ENCODE measurements at places on chromosomes 2 and 18.

DNA sequence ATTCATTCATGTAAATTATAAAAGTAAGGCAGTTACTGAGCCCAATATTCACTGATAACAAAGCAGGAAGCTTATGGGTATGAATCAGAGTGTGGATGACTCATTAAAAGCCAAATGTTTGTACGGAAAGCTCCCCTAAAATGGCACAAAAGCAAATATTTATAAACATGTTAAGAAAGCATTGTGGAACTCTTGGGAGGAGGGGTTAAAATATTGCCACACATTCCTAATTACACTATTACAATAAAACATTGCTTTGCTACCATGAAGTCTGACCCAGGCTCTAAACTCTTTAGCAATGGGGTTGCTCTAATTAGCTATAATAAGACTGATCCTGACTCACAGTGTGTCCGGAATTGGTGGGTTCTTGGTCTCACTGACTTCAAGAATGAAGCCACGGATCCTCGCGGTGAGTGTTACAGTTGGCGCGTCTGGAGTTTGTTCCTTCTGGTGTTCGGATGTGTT lies 110.9 kb downstream of the NAB1 start:
- peak; percentile 82 for DNase-seq

DNA sequence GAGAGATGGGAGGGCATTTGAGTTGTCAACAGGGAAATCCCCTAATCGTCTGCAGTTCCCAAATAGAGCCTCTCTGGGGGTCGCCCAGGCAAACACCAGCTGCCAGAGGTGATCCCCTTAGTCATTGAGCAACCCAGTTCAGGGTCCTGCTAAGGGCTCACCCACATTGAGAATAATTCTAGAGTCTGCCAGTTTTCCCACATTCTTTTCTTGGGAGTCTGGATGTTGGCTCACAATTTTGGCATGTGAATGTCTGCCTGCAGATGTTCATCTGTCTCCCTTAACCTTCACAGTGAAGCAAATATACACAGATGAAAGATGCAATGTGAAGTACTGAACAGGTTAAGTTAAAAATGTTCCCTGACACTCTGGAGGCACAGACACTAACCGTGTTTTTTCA lies 11.4 kb upstream of the SMIM21 start:
- no peak for DNase-seq

GRCh38 chr2:185644828-185645227 lies 93.8 kb upstream of the FSIP2 start:
- no peak for DNase-seq

DNA sequence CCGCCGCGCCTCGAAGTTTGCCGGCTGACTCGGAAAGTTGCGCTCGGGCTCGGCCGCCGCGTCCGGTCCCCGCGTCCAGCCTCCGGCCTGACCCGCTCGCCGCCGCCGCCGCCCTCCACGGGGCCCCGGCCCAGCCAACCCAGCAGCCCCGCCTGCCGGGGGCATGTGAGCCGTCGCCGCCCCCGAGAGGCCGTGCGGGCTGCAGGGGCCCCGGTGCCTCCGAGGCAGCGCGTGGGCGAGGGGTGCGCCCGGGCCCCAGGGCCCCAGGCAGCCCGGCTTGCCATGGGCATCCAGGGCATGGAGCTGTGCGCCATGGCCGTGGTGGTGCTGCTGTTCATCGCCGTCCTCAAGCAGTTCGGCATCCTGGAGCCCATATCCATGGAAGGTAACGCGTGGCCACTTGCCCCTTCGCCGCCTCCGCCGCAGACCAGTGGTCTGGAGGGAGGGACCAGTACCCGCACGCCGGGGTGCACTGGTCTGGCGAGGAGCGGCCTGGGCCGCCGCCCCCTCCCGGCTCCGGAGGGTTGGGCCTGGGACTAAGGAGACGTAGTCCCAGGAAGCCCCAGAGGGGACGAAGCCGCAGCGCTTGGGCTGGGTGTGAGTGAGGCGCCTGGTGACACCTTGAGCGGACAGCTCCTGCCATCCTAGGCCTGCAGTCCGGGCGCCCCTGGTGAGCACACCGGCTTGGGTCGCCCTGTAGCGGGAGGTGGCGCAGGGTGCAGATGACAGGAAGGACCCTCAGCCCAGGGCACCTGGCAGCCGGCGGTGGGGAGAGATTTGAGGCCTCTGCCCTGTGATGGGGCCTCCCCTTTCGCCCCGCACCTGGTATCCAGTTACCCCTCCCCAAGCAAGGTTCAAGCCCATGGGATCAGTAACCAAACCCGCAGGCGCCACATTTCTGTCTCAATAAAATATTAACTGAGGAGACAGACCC lies 49.9 kb downstream of the KCNIP3 start:
- DNase-seq = no peak

GRCh38 chr2:54483426-54483825 lies 27.3 kb downstream of the SPTBN1 start:
- peak; percentile 61 for DNase-seq

- DNase-seq = peak; percentile 89
Observed at GRCh38 chr2:54559593-54560145, 103.5 kb downstream of the SPTBN1 start.

- peak; percentile 92 for DNase-seq
Observed at GRCh38 chr2:201358684-201359083, 1.5 kb upstream of the FLACC1 start.

DNA sequence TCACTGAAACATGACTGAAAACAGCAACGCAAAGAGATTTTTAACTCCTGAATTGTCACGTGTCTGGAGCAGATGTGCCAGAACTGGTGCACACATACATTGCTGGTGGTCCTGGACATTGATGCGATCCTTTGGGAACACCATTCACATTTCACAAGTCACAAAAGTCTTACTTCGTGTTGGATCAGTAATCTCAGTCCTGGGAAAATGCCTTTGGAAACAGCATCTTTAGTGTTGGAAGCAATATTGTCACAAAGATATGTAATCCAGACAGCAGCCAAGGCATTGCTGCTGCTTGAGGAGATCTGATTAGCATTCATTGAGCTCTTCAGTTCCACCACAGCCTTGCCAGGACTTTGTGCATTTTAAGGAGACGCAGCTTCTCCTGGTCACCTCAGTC lies 126.2 kb upstream of the SH3BP4 start:
- no peak for DNase-seq

Data from MCF 10A (cell line).